ENCODE measurements at places on chromosomes 5 and 9.
A peak's percentile ranks its signal among the peaks of the same experiment; 100 is the strongest.

DNA sequence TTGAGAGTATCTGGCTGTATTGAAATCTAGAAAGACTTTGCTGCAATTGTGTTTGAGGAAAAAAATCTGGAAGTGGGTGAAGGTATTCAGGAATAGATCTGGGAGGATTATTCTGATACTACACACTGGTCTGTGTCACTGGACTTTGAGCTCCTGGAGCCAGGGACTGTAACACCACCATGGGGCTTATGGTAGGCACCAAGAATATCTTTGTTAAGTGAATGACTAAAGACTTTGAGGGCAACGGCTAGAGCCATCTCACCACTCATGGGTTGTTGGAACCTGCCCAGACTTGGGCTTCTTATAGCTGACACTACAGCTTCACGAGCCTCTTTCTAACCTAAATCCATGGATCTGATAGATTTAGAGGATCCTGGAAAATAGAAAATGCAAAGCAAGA, 10.2 kb downstream of the NFX1 start:
- DNase-seq = no peak

DNA sequence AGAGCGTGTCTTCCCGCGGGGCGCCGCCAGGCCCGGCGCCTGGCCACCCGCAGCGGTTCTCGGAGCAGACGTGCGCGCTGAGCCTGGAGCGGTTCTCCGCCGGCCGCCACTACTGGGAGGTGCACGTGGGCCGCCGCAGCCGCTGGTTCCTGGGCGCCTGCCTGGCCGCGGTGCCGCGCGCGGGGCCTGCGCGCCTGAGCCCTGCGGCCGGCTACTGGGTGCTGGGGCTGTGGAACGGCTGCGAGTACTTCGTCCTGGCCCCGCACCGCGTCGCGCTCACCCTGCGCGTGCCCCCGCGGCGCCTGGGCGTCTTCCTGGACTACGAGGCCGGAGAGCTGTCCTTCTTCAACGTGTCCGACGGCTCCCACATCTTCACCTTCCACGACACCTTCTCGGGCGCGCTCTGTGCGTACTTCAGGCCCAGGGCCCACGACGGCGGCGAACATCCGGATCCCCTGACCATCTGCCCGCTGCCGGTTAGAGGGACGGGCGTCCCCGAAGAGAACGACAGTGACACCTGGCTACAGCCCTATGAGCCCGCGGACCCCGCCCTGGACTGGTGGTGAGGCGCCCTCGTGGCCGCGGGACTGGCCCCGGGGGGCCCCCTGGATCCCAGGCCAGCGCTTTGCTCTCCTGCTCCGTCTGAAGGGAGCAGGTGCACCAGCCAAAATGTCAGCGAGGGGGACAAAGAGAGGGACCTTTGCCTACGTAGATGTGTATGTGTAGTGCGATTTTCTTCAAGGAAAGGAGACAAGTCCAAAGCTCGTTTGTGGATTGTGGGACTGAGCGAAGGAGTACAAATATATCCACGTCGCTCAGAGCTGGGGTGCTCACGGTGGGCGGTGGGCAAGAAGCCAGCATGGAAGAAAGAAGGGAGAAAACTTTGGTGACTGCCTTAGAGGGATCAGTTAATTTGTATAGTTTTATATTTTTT, 19.5 kb downstream of the BTNL9 start:
- DNase-seq = no peak

- no peak for DNase-seq
These were observed 219.1 kb downstream of the ADAMTS6 start for GRCh38 chr5:65262649-65263059.

GRCh38 chr9:78928625-78929405, 631.9 kb downstream of the PSAT1 start:
- DNase-seq = no peak

DNA sequence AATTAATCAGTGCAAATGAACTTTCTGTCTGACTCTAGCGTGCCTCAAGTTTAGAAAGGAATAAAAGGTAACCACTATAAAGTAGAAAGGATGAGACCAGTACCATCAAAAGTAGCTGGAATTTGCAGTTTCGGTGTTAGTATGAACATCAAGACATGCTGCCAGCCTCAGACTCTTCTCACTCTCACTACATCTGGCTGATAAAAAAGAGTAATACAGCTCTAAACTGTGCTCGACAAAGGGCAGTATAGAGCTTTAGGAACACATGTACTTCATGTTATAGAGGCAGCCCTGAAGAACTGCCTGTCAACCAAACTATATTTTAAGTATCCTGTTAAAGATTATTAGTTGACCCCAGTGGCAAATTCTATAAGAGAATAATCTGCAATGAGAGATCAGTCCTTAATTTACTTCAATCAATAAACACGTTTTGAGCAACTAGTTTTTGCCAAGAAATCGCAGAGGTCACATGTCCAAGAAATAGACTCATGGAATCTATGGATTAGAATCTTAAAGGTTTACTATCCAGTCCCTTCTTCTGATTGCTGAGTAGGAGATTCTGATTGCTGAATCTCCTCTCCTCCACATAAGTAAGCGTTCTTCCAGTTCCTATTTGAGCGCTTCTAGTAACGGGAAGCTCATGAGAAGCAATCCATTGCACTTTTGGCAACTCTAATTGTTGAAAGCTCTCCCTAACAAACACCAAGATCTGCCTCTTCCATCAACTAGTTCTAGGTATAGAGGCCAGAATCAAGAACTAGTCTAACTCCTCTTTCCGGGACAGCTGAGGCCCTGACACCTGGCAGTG, 941 bp downstream of the XPA start:
- peak; percentile 39 for DNase-seq

DNA sequence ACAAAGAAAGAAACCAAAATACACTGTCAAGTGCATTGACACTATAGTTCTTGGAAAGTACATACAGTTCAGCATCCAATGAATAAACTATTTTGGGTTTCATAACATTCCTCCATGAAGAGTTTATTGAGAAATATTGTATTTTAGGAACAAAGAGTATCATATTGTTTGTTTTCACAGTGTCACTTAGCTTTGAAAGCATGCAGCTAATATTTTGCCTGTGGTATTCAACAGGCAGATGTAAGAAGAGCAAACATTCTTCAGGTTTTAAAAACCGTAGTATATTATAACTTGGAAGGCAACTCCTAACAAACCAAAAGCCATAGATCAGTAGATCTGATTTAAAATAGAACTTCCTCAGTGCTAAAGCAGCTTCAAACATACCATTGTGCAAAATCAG, 4.5 kb downstream of the PRELID2 start:
- DNase-seq = no peak

DNA sequence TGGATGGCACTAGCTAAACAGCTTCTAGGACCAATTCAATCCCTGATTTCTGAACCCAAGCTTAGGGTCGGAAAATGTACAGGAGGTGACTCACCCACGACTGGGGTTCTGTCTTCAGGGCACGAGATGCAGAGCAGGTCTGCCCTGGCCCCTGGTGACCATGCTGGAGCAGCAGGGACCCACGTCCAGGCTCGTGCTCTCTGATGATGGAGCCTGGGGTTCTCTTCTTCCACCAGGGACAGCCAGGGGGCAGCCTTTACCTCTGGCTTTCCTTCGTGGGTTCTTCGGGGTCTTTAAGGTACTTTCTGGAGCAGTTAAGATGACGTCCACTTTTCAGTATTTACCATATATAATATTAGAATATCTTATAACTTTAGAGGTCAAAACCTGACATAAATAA, 2.1 kb downstream of the CFAP77 start:
- no peak for DNase-seq

DNA sequence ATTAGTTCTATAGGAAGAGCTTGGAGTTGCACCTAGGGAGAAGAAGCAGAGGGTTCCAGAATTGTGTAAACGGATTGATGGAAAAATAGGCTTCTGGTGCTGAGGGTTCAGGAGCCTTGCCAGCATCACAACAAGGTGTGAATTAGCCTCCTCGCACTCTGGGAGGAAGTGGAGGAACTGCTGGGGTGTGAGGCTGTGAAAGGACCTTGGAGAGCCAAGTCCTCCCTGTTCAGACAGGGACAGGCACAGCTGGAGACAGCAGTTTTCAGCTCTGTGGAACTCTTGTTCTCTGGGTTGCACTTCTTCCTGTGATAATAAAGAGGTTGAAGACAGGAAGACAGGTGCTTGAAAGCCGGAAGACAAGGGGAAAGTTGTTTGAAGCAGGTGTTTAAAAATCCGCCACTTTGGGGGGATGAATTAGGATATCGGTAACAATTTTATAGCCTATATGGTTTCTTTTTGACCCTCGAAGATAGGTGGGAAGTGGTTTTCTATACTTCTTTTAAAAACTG, 22.6 kb downstream of the DAPK1 start:
- DNase-seq = no peak

- no peak for DNase-seq
These were observed 1.6 kb downstream of the SOWAHA start for GRCh38 chr5:132814503-132815294.

DNA sequence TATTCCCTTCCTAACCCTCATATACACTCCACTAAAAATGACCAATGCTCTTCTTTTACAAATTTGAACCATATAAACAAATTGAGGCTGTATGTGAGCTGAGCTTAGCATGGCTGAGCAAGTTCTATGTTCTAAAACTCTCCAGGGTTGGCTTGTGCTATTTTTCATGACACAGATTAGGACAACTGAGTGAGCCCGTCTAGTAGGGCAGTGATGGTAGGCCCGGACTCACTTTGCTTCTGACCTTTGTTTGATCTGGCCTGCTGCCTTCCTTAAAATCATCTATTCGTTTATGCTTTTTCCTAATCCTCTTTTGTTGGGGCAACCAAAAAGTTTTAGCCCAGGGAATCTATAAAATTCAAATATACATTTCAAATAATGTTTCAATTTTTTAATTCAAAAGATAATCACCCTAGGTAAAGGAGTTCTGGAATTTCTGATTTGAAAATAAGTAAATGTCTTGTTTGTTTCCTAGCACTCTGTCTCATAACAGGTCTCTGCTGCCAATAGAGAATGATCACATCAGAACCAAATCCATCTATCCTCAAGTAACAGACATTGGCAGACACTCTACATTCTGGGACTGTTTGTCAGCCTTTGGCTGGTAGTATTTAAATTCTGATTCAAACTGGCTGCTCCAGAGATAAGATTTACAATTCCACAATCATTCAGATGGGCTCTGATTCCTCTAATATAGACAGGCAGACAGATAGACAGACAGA, 217.0 kb upstream of the TARS1 start:
- DNase-seq = no peak

DNA sequence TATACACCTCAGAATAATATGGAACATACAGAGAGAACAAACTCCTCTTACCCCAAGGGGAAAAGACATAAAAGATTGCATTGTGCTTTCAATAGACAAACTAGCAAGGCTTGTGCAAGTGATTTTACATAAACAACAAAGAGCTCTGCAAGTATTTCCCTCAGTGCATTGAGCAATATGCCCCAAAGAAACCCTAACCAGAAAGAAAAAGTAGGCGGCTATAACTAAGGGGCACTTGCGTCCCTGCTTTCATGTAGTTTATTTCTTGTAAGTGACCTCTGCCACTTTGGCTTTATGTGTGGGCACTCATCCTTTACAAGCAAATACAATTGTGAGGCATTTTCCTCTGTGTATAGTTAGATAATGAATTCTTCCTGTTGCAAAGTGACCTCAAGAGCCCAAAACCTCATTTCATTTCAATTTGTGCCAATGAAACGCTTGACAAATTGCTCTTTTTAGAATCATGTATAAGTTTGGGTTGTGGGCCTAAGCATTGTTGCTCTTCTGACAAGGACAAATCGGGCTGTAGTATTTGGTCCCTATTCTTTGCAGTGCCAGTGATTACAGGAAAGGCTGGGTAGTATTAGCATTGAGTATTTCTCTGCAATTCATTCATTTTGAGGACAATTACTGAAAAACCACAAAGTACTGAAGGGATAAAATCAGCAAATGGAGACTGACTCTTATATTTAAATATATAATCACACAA, 282.2 kb downstream of the DTWD2 start:
- DNase-seq = no peak

GRCh38 chr5:1323803-1324173, 21.1 kb downstream of the CLPTM1L start:
- DNase-seq = no peak

- DNase-seq = no peak
These were observed 349.5 kb downstream of the AGTPBP1 start for GRCh38 chr9:85392260-85392659.

DNA sequence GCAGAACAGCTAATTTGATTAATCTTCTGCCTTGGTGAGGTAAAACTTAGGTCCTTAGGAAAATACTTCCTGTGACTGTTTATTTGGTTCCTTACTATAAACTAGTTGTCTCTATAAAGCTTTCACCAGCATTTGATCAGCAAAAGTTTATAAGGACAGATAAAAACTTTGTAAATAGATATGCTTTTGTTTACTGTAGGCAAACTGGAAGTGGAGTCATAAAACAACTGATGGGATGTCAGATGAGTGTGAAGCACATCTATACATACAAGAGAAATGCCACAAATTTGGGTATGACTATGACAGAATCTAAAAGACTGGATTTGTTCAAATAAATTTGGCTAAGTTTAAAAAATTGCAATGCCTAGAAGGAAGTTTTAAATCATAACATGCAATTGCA, 5.5 kb downstream of the PTGER4 start:
- no peak for DNase-seq

GRCh38 chr9:116002181-116002580, 151.4 kb upstream of the PAPPA start:
- DNase-seq = no peak

- no peak for DNase-seq
These were observed 28.6 kb downstream of the C9orf153 start for GRCh38 chr9:86230858-86231257.

- DNase-seq = no peak
These were observed 149.3 kb upstream of the POU5F2 start for GRCh38 chr5:93890657-93891056.

DNA sequence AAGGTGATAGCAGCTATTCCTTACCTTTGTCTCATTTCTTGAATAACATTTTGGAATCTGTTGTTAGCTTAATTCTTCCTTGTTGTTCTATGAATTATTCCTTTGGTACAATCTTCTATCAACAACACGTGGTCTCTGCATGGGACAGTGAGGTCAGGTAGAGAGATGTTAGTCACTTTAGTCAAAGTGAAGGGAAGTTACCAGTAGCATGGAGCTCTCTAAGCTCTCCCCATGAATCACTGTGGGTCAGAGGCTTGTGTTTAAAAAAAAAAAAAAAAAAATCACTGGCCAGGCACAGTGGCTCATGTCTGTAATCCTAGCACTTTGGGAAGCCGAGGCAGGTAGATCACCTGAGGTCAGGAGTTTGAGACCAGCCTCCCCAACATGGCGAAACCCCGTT, 116.0 kb downstream of the GOLPH3 start:
- DNase-seq = no peak

- DNase-seq = no peak
These were observed 568.3 kb upstream of the TLE4 start for GRCh38 chr9:79003514-79003913.

DNA sequence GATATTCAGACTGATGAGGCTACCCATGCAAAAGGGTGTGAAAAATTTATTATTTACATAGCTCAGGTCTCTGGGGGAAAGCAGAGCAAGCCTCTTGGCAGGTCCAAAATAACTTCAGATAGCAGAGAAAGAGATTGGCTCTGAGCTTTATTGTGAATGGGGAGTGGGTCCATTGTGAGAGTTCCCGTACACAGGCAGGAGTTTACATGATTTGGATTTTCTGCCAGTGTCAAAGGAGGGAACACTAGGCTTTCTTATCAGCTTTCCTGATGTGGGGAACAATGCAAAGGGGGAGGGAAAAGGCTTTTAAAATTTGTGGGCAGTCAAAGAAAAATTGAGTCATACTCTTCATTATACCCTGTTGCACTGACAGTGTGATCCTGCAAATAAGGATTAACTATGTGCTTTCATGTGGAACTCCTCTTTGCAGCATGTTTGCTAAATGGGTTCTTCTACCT, 615.0 kb upstream of the RIOK2 start:
- no peak for DNase-seq
